Globus pallidus (tissue), 1 donor: ENCODE measurements at places on chromosomes 7 and 10.
A peak's percentile ranks its signal among the peaks of the same experiment; 100 is the strongest.

DNA sequence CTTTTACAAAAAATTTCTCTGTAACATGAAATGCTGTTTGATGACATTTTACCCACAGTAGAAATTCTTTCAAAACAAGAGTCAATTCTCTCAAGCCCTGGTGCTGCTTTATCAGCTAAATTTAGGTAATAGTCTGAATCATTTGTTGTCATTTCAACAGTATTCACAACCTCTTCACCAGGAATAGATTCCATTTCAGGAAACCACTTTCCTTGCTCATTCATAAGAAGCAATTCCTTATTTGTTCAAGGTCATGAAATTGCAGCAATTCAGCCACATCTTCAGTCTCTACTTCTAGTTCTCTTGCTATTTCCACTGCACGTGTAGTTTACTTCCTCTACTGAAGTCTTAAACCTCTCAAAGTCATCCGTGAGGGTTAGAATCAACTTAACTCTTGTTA lies 14.1 kb downstream of the STAG3 start:
- no peak for DNase-seq

DNA sequence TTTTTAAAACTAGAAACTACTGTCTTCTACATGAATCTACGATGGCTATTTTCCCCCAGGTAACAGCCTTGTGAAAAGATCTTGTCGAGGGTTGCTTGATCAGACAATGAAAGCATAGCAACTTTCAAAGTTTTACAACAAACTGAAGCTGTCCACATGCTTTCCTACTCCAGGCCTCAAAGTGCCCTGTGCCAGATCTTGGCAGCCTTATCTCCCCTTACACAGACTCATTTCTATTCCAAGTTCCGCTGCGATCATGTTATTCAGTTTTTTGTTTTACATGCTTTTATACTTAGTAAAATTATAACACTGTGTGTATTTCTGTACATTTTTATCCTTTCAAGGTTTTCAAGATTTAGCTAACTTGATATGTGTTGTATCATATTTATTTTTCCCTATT lies 661.7 kb upstream of the SORCS1 start:
- DNase-seq, result no peak

- peak; percentile 49 for DNase-seq
These were observed 153.8 kb downstream of the GNAI1 start for GRCh38 chr7:80288175-80289122.

GRCh38 chr10:18159557-18159956 lies 19.3 kb downstream of the CACNB2 start:
- no peak for DNase-seq

DNA sequence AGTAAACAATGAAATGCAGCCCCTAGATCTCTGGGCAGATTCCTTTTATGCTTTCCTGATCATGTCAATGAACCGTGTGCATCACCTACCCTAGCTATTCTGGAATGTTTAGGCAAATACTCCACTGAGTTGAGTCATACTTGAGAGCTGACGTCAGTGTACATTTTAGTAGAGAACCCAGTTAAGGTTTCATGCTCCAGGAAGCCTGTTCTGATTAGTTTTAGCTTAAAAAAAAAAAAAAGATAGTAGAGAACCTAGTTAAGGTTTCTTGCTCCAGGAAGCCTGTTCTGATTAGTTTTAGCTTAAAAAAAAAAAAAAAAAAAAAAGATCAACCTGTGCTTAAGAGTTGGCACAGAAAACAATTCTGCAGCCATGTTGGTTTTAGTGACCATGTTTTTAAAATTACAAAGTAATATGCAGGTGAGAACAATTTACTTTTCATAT lies 3.7 kb upstream of the MCU start:
- DNase-seq, result no peak

DNA sequence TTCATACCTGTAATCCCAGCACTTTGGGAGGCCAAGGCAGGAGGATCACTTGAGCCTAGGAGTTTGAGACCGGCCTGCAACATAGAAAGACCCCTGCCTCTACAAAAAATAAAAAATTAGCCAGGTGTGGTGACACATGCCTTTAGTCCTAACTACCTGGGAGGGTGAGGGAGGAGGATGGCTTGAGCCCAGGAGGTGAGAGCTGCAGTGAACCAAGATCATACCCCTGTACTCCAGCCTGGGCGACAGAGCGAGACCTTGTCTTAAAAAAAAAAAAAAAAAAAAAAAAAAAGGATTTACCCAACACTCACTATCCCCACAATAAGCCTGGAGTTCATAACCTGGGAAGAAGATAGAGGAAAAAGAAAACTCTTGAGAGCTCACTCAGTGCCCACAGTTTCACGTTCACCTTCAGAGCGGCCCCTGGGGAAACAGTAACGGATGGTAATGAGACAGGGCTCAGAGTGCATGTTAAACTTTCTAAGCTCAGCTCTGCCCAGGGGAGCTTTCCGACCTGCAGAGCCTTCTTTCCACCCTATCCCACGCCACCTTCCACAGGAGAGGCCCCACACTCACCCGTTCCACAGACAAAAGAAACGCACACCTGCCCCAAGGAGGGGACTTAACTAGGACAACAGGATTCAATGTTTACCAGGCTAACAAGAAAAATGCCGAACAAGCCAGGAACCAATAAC lies 259.8 kb upstream of the KLF14 start:
- DNase-seq, result no peak

GRCh38 chr10:1177936-1178335 lies 121.8 kb downstream of the WDR37 start:
- DNase-seq, result no peak

DNA sequence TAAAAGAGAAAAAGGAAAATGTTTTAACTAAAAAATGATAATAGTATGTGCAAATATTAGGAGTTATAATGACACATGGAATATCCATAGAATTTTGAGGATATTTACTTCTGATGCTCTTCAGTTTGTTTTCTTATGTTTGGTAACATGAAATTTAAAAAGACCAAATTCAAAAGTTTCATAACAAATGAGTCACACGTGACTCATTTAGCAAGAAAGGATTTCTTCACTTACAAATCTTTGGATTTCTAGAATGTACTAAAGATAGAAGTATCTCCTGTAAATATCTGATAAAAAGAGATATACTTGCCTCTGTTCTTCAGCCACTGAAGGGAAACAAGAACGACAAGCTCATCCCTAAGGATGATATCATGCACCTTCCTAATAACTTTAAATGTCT lies 774.5 kb upstream of the LRRTM3 start:
- DNase-seq, result no peak

GRCh38 chr7:144982133-144982532 lies 146.3 kb upstream of the TPK1 start:
- DNase-seq, result no peak

DNA sequence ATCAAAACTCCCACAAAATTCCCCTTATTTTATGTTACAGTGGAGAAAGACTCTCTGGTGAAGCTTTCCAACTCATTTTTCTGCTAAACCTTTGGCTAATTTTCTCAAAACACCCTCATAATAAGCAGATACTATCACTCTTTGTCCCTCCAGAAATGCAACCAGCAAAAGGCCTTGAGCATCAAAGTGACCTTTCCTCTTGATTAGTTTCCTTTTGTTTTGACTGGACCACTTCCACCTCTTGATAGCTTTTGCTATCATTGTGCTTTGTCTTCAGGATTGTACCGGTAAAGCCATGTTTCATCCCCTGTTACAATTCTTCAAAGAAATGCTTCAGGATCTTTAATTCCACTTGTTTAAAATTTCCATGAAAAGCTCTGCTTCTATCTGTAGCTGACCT lies 115.1 kb upstream of the SLC13A1 start:
- no peak for DNase-seq

DNA sequence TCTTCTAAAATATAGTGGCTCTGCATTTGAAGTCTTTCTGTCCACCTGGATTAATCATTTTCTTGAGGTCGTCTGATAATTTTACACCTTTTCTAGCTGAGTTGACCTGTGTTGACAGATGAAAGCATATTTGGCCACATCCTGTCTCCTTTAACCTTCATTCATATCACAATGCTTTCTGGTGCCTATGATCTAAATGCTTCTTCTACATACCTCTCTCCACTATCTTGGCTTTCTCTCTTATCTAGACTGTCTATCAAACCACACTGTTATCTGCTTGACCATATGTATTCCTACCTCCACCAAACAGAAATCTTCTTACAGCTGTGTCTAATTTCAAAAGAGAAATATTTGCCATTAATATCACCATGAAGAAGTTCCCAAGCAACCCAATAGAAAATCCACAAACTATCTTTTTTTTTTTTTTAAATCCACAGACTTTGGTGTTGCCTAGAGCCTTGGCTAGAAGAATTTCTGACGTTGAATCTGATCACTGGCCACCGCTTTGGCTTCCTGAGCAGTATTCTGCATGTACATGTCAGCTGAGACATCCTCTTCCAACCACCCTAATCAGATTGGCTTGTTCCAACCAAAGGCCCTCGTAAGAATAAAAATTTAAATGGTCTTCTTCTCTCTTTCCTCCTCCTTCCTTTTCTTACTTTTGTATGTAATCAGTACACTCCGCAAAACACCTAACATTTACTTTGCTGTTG lies 66.3 kb upstream of the SP4 start:
- DNase-seq, result no peak

- no peak for DNase-seq
These were observed 27.7 kb upstream of the INSIG1 start for GRCh38 chr7:155269766-155270585.

GRCh38 chr7:69898189-69898588 lies 299.9 kb downstream of the AUTS2 start:
- DNase-seq, result no peak

- DNase-seq, result peak; percentile 25
These were observed 804 bp downstream of the TMEM106B start for GRCh38 chr7:12211711-12212485.

DNA sequence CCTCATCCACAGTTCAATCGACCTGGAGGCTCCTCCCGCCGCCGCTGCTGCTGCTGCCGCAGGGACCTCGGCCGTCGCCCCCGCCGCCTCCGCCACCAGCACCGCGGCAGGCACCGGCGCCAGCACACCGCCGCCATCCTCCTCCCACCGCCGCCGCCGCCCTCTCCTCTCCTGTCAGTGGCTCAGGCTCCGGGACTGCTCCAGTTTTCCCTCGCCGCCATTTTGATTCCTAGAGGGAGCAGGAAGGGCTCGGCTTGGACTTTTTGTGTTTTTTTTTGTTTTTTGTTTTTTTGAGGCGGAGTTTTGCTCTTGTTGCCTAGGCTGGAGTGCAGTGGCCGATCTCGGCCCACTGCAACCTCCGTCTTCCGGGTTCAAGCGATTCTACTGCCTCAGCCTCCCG lies 3.0 kb upstream of the MCM10 start:
- DNase-seq, result no peak

GRCh38 chr10:48224296-48224695 lies 50.2 kb downstream of the FRMPD2 start:
- DNase-seq, result no peak

- DNase-seq, result no peak
These were observed 57.2 kb downstream of the RASGEF1A start for GRCh38 chr10:43209651-43210141.

DNA sequence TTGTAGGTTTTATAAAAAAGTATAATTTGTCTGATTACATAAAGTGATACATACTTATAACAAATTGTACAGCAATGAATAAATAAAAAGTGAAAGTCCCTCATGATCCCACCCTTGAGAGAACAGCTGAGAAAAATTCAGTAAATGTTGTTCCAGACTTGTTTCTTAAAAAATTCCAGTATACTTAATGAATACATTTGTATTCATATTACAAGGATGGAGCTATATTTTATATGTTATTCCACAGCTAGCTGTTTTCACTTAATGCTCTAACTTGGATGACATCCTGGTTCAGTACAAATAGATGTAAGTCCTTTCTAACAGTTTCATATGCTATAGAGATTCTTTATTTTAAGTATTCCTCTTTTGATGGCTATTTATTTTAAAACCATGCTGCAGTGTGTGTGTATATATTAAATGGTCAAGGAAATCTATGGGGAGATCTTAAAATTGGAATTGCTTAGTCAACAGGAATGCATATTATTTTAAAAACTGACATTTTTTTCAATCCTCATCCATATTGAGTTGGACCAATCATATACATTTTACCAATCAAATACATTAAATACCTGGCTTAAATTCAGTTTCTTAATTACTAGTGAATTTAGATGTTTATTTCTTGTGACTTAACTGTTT lies 8.9 kb downstream of the STAMBPL1 start:
- DNase-seq, result no peak

GRCh38 chr10:26365681-26366358 lies 72.3 kb upstream of the APBB1IP start:
- DNase-seq, result no peak

DNA sequence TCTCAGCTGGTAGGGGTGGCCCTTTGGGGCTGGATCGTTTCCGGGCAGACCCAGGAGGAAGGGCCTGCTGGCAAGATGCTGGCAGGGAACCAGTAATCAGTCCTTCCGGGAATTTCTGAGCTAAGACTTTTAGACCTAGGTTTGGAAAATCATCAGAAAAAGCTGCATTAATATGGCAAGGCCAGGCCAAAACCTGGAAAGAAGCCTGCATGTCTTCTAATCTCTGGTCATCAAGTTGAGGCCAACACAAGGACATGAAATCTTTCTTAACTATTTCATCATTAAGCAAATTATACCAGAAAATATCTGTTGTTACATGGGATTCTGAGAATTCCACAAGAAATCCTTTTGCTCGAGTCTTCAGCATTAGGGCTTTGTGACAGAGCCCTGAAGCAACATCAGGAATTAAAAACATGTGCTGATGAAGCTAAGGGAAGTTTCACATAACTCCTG lies 19.9 kb downstream of the CPA1 start:
- DNase-seq, result no peak

DNA sequence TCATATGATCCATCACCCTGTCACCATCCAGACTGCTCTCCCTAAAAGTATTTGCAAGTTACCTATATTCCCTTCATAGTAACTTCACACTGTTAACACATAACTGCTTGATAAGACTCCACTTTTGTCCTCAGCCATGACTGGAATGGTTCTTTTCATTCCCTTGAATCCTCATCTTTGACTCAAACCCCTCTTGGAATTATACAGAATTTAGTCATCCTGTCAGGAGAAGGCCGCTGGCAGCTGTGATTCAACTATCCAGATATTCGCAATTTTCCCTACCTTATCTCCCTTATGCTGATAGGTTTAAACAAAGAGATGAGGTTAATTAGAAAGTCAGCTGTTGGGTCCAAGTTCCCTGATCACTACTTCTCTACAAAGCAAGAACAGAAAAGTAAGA lies 143.0 kb upstream of the HPS1 start:
- no peak for DNase-seq

- DNase-seq, result no peak
These were observed 16.1 kb downstream of the BUD23 start for GRCh38 chr7:73699370-73700068.

GRCh38 chr10:107859065-107859464 lies 694.6 kb upstream of the SORCS1 start:
- no peak for DNase-seq
